Neuronal stem cell (in vitro differentiated cells): ENCODE measurements at places on chromosomes 2 and 18.

GRCh38 chr2:99085421-99085820, 56.1 kb upstream of the C2orf15 start:
- DNase-seq = no peak

DNA sequence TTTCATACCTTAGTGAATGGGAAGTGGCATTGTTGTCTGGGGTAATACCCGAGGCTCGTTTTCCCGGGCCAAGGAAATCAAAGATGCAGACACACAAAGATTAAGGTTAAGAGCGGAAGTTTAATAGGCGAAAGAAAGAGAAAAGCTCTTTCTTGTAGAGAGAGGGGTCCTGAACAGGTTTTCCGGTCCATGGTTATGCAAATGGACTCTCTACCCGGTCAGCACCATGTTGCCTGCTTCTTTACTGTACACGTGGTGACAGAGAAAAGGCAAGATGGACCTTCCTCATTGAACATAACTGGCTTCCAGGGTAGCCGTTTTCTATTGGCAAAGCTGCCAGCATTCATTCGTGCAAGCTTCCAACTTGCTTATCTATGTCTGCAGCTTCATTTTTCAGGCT, 2063.5 kb downstream of the SUCLG1 start:
- no peak for DNase-seq

DNA sequence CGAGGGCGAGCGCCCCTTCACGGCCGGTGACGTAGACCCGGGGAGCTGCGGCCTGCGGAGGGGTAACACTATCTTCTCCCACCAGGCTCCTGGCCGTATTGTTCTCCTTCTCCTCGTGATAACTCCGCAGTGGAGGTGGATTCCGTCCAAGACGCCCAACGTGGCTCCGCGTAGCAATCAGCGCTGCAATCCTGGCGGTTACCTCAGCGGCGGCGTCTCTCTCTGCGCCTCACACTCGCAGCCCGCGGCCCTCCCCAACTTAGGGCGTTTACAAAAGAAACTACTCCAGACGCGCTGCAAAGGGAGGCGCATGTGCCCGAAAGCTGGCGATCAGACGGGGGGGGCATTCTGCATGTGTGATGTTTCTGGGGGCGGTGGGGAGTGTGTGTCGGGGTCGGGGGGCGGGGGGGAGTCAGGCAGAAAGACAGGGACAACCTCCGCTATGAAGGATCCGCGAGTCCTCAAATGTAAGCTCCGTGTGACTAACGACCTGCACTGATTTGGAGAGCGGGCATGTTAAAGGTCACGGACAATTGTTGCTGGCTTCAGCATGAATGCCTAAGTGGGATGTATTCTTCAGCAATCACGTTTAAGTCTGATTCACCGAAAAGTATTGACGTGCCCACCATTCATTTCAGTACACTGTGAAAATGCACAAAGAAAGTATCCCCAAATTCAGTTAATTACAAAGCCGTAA, 1.3 kb upstream of the ZNF516 start:
- DNase-seq = peak; percentile 70

GRCh38 chr2:53170466-53170865, 597.1 kb upstream of the CHAC2 start:
- no peak for DNase-seq

DNA sequence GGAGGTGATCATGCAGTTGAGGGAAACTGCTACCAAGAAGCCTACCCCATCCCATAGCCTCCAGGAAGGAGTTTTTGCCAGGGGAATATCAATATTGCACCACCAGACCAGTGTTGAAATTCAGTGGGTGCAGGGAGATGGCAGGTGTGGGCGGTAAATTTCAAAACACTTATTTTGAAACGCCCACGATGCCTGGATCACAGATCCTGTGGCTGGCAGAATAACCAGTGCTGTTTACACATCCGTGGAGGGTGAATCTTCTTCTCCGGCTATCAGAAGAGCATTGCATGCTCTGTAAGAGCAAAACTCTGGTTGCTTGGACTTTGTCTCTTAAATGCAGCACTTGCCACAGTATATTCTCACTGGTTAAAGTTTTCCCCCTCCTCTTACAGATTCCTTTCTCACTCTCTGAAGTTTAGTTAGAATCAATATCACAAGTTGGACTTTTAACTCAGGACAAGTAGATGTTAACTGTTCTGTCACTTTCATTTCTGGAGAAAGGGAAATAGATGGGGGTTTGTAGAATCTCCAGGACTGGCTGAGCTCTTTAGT, 70.5 kb upstream of the ZCCHC2 start:
- DNase-seq = no peak

- no peak for DNase-seq
These were observed 14.8 kb downstream of the ZAP70 start for GRCh38 chr2:97728091-97728731.

DNA sequence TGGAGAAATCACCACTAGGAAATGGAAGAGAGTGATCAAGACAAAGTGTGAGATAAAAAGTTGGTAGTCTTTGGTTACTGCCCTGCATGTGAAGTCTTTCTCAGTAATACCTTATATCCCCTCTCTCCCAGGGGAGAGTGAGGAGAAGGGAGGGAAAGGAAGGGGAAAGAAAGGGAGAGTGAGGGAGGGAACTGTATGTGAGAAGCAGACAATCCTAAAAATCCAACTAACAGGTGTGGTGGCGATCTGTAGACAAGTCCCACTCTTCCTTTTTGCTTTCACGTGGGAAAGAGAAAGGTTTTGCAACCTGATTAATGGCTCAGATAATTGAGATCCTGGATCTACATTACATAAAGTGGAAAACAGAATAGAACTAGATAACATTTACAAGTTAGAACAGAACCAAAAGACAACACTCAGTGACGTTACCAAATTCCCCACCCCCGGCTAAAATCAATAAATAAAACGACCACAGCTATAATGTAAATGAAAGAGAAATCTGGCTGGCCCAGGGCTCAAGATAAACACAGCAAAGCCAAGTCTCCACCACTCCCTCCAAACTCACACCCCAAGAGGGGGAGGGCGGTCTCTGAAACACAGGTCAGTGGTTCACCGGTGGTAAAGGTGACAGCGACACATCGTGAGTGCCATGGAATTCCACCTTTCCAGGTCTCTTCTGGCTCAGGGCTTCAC, 10.0 kb upstream of the APCDD1 start:
- no peak for DNase-seq

GRCh38 chr18:48955830-48956261, 5.1 kb upstream of the SMAD7 start:
- DNase-seq = no peak

GRCh38 chr18:76528477-76529432, 33.7 kb upstream of the ZNF516 start:
- no peak for DNase-seq

DNA sequence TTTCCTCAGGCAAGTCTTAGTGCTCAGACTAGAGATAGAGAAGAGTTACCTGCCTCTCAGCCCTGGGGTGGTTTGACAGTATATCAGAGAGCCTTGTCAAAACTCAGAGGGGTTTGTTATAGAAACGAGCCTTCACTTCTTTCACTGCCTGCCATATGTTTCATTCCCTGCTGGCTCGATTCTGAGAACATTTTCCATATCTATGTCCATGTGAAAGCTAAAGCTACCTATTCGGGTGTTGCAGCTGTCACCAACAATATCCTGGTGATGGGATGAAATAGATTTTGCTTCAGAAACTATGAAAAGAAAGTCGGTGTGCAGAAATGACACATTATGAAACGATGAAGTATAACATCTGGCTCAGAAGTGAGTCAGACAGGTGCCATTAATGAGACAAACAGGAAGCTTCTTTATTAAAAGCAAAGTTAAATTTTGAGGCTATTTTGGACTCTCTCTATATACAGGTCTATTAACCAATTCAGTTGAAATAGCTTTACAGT, 56.1 kb upstream of the TANK start:
- DNase-seq = no peak

- DNase-seq = no peak
These were observed 6.1 kb downstream of the SOS1 start for GRCh38 chr2:39114771-39115170.

GRCh38 chr2:98310010-98310409, 36.2 kb upstream of the CNGA3 start:
- DNase-seq = no peak

DNA sequence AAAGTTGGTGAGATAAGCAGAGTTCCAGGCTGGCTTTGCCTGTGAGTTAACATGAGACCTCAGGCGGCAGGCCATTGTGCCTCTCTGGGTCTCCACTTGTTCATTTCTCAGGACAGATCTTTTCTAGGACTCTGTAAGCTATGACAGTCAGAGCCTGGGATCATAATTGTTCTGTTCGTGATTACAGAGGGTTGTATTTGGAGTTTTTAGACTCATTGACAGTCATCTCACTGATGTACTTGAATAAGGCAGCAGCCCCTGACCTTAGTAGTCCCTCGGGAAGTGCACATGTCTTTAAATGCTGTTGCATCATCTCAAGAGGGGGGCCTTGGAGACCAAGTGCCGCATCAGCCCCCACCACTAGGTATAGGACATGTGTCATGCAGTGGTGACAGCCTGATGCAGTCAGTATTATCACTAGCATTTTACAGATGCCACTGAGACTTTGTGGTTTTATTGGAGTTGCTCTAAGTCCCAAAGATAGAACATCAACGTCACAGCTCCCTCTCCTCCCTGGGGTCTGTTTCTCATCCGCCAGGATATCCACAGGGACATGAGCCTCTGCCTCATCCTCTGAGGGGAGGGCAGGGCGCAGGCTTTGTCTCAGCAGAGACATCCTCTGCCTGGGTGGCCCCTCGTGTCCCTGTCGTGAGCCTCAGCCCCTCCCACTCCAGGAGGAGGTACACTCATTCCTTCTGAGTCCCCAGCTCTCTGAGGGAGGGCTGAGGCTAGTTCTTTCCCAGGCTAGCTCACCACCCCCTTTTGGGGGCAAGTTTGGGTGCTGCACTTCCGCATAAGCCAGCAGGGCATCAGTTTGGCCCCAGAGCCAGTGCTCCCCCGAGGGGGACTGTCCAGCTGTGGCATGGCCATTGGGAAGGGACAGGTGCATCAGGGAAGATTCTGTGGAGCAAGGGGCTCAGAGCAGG, 14.1 kb downstream of the GLI2 start:
- no peak for DNase-seq

DNA sequence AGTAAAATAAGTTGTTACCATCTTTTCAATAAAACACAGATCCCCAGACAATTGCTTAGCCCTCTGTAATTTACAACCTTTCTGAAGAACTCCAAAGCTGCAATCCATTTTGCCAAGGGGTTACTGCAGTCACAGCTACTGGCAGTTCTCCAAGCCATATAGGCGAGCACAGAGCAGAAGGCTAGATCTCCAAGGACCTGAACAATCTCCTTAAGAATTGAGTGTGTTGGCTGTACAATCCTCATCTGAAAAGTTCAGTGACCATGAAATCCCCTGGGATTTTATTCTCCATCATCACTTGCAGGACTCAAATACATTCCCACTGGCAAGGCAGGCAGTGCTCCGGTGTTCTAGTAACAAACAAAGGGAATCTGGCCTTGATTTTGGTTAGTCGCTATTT, 103.9 kb upstream of the LRP1B start:
- no peak for DNase-seq

DNA sequence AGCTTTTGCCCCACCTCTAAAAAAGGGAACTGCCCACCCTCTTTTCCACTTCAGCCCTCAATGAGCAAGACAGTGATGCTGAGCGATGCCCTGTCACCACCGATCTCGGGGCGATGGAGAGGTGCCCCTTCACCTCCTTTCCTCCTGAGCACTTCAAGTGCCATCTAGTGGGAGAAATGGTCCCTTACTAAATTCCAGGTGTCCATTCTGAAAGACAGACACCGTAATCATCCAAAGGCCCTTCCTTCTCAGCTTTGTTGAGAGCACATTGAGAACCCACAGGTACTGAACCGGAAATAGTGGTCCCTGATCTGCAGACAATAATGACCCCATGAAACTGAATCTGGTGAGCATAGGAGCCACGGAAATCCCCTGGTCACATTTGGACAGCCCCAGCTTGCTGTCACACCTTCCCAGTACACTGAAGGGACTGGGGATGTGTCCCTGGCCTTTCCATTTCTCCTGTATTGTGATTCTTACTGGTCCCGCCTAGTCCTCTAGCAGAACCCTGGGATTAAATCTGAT, 38.5 kb downstream of the KCTD18 start:
- DNase-seq = peak; percentile 51

GRCh38 chr2:177048981-177049380, 163.6 kb upstream of the HNRNPA3 start:
- no peak for DNase-seq

GRCh38 chr2:214075456-214075855, 335.4 kb upstream of the VWC2L start:
- no peak for DNase-seq

DNA sequence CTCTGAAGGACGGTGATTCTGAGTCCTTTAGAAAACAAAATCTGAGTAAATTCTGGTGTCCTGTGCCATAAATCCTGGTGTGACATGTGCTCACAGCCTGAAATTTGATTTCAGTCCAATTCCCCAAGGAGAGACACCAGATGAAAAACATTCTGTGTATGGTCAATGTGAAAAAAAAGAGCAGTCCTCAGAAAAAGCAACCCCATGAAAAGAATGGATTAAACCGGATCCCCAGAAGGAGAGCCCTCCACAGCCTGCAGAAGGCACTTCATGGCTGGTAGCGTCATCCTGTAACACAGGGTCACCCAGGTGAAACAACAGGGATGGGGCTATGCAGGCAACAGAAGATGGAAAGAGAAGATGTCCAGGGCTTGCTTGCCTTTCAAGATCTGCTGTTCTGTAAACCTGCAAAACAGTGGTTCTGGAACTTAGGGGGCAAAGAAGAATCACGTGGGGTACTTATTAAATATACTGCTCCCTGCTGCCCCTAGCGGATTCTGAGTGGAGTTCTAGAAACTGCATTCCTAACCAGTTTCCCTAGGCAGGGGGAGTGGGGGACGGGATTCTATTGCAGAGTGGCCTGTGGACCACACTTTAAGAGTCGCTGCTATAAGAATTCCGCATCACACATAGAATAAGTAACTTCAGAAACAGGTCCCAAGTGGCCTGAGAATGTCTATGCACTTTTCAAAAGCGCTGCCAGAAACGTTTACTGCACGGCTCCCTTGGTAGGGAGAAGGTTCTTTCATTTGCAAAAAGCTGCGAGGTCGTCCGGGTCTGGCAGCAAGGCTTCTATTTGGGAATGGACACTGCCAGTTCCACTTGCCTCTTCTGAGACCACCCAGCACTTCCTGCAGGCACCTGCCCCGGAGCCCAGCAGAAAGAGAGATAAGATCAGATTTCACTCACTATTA, 118.9 kb upstream of the ARL5A start:
- DNase-seq = peak; percentile 26

- DNase-seq = no peak
These were observed 74.1 kb downstream of the EMX1 start for GRCh38 chr2:72991439-72991725.

- no peak for DNase-seq
These were observed 9.8 kb downstream of the SERTAD2 start for GRCh38 chr2:64643838-64644457.
